G401 (cell line): ENCODE measurements at places on chromosomes 16 and 17.

DNA sequence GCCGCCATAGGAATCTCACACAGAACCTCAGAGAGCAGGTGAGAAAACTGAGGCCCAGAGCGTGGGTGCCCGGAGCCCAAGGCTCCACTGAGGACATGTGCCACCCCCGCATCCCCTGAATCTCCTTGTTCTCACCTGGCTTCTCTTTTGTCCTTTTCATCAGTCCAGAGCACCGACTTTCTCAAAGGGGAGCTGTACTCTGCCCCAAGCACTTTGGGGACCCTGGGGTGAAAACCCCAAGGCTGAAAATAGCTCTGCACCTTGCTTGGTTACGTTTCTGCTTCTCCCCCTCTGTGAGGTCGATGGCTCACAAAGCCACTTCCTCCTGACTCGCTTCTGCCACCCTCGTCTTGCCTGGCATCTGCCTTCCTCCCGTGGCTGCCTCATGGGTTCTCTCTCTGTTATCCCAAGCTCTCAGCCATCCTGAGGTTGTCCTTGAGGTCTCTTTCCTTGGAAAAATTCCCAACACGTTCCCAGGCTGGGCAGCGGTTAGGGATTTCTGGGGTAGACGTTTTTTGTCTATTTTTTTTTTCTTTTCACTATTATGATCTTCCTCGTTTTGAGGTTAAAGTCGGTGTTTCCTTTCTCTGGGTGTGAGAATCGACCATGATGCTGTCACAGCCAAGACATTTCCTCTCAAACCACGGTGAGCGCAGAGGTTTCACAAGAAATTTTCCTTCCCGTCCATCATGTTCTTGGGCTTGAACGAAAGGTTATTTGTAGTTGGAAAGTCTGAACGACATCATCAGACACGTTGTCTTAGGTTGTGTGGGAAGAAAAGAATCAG lies 37.2 kb downstream of the IRF8 start:
- DNase-seq: no peak

- DNase-seq: peak; percentile 1
Observed at GRCh38 chr16:83137326-83137781, 510.6 kb downstream of the CDH13 start.

GRCh38 chr16:78994135-78994745 lies 606.3 kb downstream of the MAF start:
- DNase-seq: no peak

GRCh38 chr17:78559749-78560368 lies 17.3 kb downstream of the DNAH17 start:
- DNase-seq: no peak

- no peak for DNase-seq
Observed at GRCh38 chr17:43784628-43785101, 4.4 kb downstream of the CFAP97D1 start.

GRCh38 chr16:80147026-80147655 lies 393.7 kb upstream of the DYNLRB2 start:
- peak; percentile 18 for DNase-seq

DNA sequence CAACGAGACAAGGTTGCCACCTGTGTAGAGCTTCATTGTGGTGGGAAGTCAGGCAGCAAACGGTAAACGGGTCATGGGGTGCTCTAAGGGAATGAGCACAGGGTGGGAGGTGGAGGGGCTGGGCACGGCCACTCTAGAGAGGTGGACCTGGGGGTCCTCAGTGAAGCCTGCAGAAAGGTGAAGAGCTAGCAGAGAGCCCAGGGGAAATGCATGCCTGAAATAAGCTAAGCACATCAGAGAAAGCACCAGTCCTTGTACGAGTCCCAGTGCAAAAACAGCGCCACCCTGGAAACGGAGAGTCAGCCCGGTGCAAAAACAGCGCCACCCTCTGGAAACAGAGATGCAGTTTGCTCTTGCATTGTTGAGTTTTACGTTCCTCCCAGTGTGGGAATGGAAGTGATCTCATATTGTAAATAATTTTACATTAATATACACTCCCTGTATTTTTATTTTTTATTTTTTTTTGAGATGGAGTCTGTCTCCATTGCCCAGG lies 65.0 kb downstream of the TBC1D16 start:
- peak; percentile 23 for DNase-seq

DNA sequence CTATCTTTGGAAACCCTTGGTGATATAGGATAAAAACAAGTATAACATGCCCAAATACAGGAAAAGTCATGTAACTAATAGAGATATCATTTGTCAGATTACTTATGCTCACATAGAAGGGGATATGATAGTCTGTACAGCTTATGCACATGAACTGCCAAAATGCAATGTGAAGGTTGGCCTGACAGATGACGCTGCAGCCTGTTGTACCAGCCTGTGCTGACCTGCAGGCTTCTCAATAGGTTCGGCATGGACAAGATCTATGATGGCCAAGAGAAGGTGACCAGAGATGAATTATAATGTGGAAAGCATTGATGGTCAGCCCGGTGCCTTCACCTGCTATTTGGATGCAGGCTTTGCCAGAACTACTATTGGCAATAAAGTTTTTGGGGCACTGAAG lies 12.7 kb downstream of the WFIKKN2 start:
- DNase-seq: no peak

GRCh38 chr17:50396261-50397110 lies 837 bp downstream of the LRRC59 start:
- DNase-seq: peak; percentile 23

- DNase-seq: peak; percentile 90
Observed at GRCh38 chr16:49350265-49351095, 23.1 kb upstream of the C16orf78 start.

- no peak for DNase-seq
Observed at GRCh38 chr16:17299790-17300189, 171.0 kb downstream of the XYLT1 start.

GRCh38 chr17:18925187-18925586 lies 26.8 kb upstream of the SLC5A10 start:
- DNase-seq: no peak
